ENCODE measurements at places on chromosomes 5 and 9. TPM values are rescaled to one million over a fixed set of nuclear protein-coding genes. Genes with fewer than 3 reads are reported as not detected.
A peak's percentile ranks its signal among the peaks of the same experiment; 100 is the strongest.

DNA sequence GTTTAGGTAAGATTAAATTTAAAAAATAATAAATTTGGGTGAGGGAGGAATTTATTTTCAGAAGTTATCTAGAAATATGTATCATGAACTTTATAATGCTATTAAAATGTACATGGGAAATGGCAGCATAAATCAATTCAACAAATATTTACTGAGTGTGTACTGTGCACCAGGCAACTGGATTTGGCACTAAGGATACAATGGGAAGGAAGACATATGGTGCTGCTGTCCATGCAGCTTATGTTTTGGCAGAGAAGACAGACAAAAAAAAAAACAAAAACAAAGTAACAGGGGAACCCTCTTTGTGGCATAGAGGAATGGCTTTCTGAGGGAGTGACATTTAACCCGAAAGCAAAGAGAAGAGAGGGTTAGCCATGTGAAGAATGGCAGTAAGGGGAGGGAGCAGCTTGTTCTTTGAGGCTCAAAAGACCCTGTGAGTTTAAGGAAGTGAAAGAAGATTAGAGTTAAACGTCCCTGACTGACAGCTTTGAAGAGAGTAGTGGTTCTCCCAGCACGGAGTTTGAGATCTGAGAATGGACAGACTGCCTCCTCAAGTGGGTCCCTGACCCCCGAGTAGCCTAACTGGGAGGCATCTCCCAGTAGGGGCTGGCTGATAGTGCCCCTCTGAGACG, 23.9 kb downstream of the CNTRL start:
- no peak overlapping the region for H3K27ac ChIP-seq
- H3K4me3 ChIP-seq: no peak overlapping the region
- no peaks in the 10 kb centered on the region for H3K4me1 ChIP-seq
- DNase-seq: no peak

- peaks cover 8% of the 10 kb centered on the region for H3K4me1 ChIP-seq
- H3K27me3 ChIP-seq: no peaks in the 10 kb centered on the region
These were observed 105.2 kb downstream of the PBX3 start for GRCh38 chr9:125852386-125852785.

The CCDC180 gene
- total RNA-seq: 2.5 TPM

GRCh38 chr9:120941046-120941770, 14.6 kb upstream of the TRAF1 start:
- H3K27ac ChIP-seq: no peak overlapping the region
- H3K36me3 ChIP-seq: no peaks in the 10 kb centered on the region
- H3K27me3 ChIP-seq: no peaks in the 10 kb centered on the region
- H3K4me3 ChIP-seq: no peak overlapping the region
- peak; percentile 59 for DNase-seq

DNA sequence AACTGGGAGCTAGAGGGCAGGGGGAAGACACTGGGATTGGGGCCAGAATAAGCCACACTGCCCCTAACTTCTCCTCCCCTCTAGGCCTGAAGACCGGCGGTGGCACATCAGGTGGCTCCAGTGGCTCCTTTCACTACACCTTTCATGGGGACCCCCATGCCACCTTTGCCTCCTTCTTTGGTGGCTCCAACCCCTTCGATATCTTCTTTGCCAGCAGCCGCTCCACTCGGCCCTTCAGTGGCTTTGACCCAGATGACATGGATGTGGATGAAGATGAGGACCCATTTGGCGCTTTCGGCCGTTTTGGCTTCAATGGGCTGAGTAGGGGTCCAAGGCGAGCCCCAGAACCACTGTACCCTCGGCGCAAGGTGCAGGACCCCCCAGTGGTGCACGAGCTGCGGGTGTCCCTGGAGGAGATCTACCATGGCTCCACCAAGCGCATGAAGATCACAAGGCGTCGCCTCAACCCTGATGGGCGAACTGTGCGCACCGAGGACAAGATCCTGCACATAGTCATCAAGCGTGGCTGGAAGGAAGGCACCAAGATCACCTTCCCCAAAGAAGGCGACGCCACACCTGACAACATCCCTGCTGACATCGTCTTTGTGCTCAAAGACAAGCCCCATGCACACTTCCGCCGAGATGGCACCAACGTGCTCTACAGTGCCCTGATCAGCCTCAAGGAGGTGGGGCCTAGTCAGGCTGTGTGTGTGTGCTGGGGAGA, 6.8 kb downstream of the DNAJB5 start:
- DNase-seq: no peak
- H3K4me3 ChIP-seq: no peak overlapping the region
- no peaks in the 10 kb centered on the region for H3K27me3 ChIP-seq
- peaks cover 24% of the 10 kb centered on the region for H3K4me1 ChIP-seq
- peaks cover 12% of the 10 kb centered on the region for H3K36me3 ChIP-seq

GRCh38 chr5:15516486-15516885, 16.5 kb downstream of the FBXL7 start:
- H3K27ac ChIP-seq: no peak overlapping the region
- H3K36me3 ChIP-seq: no peaks in the 10 kb centered on the region
- H3K4me3 ChIP-seq: no peak overlapping the region
- DNase-seq: no peak
- H3K4me1 ChIP-seq: no peaks in the 10 kb centered on the region

DNA sequence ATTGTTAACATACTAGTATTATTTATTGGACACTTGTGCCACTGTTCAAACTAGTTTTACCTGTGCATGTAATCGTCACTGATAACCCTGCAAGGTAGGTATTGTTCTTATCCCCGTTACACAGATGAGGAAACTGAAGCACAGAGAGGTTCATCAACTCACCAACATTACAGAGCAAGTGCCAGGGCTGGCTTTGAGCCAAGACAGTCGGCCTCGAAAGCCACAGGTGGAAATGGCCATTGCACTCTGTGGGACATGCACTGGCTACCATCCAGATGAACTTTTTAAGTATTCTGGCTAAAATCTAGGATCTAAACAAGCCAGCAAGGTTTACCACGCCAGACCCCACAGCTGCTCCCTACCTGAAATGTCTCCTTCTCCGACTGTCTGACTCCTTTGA, 57.9 kb downstream of the TEX10 start:
- H3K27me3 ChIP-seq: no peaks in the 10 kb centered on the region
- no peaks in the 10 kb centered on the region for H3K4me1 ChIP-seq
- no peak for DNase-seq
- no peak overlapping the region for H3K27ac ChIP-seq
- H3K4me3 ChIP-seq: no peak overlapping the region

GRCh38 chr5:127228540-127229184, 61.9 kb upstream of the MEGF10 start:
- H3K4me1 ChIP-seq: peaks cover 2% of the 10 kb centered on the region
- no peaks in the 10 kb centered on the region for H3K27me3 ChIP-seq
- DNase-seq: no peak
- no peaks in the 10 kb centered on the region for H3K36me3 ChIP-seq
- H3K27ac ChIP-seq: no peak overlapping the region
- peak overlapping the region; percentile 65 for H3K4me3 ChIP-seq

DNA sequence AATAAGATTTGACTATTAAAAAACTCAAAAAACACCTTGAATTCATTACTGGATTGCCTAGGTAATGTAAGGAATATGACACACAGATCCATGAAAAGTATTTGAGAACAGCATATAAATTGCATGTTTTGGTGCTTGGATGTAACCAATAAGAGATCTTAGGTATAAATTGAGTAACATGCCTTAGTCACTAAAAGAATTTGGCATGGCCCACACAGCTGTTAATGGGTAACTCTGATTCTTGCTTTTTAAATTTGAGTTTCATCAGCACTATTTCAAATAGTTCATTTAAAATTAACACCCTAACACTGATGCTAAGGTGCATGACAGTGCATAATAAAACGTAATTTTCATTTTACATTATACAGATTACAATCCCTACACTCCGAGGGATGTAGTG, 779.3 kb upstream of the WWC1 start:
- no peak for DNase-seq
- H3K36me3 ChIP-seq: no peaks in the 10 kb centered on the region
- H3K4me3 ChIP-seq: no peak overlapping the region
- no peaks in the 10 kb centered on the region for H3K27me3 ChIP-seq
- no peak overlapping the region for H3K27ac ChIP-seq

DNA sequence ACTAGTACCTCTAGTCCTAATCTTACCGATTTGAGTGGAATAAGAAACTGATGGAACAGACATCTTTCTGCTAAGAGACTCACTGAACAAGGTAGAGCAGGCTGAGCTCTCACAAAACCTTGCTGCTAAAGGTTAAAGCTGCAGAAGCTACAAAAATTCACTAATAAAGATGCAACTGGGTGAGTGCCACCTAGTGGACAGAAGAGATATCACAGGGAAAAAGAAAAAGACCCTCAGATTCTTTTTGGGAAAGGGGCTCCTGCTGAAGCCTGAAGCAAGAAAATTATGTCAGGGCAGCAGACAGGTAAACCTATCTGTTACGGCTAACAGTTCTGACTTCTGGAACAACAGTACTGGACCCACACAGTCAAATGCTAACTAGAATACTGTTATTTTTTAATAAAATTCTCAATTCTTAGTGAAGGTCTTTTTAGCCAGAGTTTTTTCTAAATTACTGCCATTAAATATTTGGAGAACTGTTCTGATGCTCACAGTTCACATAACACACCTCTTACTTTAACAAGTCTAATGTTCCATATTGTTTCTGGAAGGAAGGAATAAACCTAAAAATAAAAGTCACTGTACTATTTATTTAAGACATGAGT, 51.2 kb downstream of the DIAPH1 start:
- H3K27me3 ChIP-seq: no peaks in the 10 kb centered on the region
- no peak overlapping the region for H3K27ac ChIP-seq
- DNase-seq: no peak

- H3K27me3 ChIP-seq: no peaks in the 10 kb centered on the region
- H3K4me3 ChIP-seq: no peak overlapping the region
- no peaks in the 10 kb centered on the region for H3K36me3 ChIP-seq
- no peak overlapping the region for H3K27ac ChIP-seq
These were observed 53.5 kb upstream of the IRX1 start for GRCh38 chr5:3542158-3542557.

The SLC36A2 gene
- not detected for total RNA-seq

- H3K27me3 ChIP-seq: no peaks in the 10 kb centered on the region
- peak; percentile 35 for DNase-seq
- no peak overlapping the region for H3K4me3 ChIP-seq
- no peaks in the 10 kb centered on the region for H3K4me1 ChIP-seq
- no peaks in the 10 kb centered on the region for H3K36me3 ChIP-seq
These were observed 49.5 kb downstream of the APBA1 start for GRCh38 chr9:69622676-69623075.

- no peak overlapping the region for H3K4me3 ChIP-seq
- peaks cover 8% of the 10 kb centered on the region for H3K36me3 ChIP-seq
- DNase-seq: peak; percentile 42
- H3K27me3 ChIP-seq: no peaks in the 10 kb centered on the region
- H3K4me1 ChIP-seq: peaks cover 22% of the 10 kb centered on the region
These were observed 109.0 kb downstream of the DPYSL3 start for GRCh38 chr5:147400881-147401280.

The NFIB gene
- 36.3 TPM for total RNA-seq

- DNase-seq: peak; percentile 42
- no peak overlapping the region for H3K27ac ChIP-seq
- no peaks in the 10 kb centered on the region for H3K36me3 ChIP-seq
- H3K4me3 ChIP-seq: no peak overlapping the region
- no peaks in the 10 kb centered on the region for H3K27me3 ChIP-seq
These were observed 110.1 kb upstream of the LPAR1 start for GRCh38 chr9:111148052-111149017.

The DNM1 gene
- total RNA-seq: 30.4 TPM

The BTNL8 gene
- total RNA-seq: not detected

DNA sequence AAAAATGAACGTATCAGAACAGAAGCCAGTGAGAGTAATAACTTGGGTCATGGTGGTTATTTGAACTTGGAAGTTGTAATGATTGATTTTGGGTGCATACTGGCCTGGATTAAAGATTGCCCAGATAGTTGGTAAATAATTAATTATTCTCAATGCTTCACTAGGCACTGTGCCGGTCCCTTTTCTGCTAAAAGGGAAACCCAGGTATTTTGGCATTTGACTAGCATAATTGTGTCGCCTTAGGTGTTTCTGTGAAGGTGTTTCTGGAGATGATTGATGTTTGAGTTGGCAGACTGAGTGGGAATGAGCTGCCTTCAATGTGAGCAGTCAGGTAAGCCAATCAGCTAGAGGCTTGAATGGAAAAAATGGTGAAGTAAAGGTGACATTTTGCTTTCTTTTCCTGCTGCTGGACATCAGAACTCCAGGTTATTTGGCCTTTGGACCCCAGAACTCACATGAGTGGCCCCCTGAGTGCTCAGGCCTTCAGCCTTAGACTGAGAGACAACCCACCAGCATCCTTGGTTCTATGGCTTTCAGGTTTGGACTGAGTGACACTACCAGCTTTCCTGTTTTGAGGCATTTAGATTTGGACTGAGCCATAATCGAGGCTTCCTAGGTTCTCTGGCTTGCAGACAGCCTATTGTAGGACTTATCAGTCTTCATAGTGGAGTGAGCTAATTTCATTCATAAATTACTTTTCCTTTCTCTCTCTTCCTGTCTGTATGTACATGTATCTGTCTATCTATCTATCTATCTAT, 120.7 kb upstream of the PAPPA start:
- no peaks in the 10 kb centered on the region for H3K36me3 ChIP-seq
- no peaks in the 10 kb centered on the region for H3K27me3 ChIP-seq
- no peak overlapping the region for H3K27ac ChIP-seq
- no peak for DNase-seq
- H3K4me3 ChIP-seq: no peak overlapping the region

GRCh38 chr5:54254482-54255198, 55.7 kb downstream of the ARL15 start:
- H3K27me3 ChIP-seq: no peaks in the 10 kb centered on the region
- H3K4me3 ChIP-seq: no peak overlapping the region
- DNase-seq: peak; percentile 39
- H3K36me3 ChIP-seq: no peaks in the 10 kb centered on the region
- no peak overlapping the region for H3K27ac ChIP-seq
- peaks cover 2% of the 10 kb centered on the region for H3K4me1 ChIP-seq

DNA sequence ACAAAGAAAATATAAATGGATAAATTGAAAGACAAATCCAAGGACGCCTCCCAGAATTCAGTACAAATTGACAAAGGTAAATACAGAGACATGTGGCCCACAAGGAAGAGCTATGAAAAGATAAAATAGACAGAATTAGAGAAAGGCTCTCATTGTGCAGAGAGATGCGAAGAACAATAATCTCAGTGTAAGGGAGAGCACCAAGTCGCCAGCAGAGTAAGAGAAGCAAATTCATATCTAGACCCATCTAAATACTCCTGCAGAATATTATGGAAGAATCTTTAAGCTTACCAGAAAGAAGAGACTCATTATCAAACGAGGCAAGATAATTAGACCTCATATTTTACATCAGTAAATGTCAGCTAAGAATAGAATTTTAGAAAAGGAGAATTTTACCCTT, 101.7 kb upstream of the ITGA1 start:
- H3K36me3 ChIP-seq: no peaks in the 10 kb centered on the region
- peaks cover 5% of the 10 kb centered on the region for H3K4me1 ChIP-seq
- H3K27ac ChIP-seq: no peak overlapping the region
- H3K4me3 ChIP-seq: no peak overlapping the region
- no peaks in the 10 kb centered on the region for H3K27me3 ChIP-seq
- no peak for DNase-seq

DNA sequence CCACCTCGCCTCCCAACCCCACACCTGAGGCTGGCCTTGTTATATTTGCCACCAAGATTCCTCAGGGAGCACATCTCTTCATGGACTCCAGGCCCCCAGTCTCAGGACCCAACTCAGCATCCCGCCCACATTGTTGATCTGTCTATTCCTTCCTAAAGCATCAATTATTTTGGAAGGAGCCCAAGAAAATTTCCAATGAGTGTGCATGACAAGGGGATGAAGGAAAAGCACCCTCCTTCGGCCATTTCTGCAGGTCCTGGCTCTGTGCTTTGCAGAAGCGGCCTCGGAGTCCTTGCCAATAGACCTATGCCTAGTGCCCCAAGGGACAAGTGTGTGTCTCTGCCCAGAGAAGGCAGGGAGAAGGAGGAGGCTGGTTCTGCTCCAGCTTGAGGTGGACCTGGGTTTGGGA, 273.2 kb downstream of the GADD45G start:
- no peaks in the 10 kb centered on the region for H3K4me1 ChIP-seq
- no peaks in the 10 kb centered on the region for H3K36me3 ChIP-seq
- no peak overlapping the region for H3K4me3 ChIP-seq
- no peaks in the 10 kb centered on the region for H3K27me3 ChIP-seq

Data from fibroblast of lung (primary cell).